CD4-positive, CD25-positive, alpha-beta regulatory T cell (primary cell): ENCODE measurements at places on chromosomes 11 and 22.

DNA sequence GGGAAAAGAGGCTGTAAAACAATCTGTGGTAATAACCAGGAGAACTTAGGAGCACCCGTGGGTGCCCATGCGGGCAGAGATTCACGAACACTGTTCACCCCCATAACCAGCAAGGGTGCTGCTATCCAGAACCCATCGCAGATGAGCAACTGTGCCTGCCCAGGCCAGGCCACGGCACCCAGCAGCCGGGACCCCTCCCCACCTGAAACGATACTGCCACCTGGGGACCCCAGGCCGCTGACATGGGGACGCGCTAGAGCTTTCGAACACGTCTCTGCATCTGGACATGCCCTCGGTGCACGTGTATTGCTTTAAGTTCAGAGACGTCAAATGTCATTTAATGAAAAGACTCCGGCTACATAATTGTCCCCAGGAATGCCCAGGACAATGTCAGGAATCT is 14.3 kb upstream of the MUC2 start:
- DNase-seq, result no peak

DNA sequence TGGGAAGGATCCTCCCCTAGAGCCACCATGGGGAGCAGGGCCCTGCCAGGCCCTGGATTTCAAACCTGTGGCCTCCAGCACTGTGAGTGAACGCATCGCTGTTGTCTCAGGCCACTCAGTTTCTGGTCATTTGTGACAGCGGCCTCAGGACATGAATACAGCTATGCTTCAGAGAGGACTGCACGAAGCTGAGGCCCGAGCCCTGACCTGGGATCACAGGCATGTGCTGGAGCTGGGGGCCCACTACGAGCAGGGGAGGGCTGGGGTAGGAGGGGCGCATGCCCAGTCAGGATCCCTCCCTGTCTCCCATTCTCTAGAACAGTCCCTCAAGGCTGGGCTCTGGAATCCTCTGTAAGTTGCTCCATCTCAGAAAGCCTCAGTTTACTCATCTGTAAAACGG is 242.1 kb downstream of the CTTN start:
- DNase-seq, result no peak

GRCh38 chr11:94532211-94532610 is 11.5 kb upstream of the FUT4 start:
- DNase-seq, result no peak

DNA sequence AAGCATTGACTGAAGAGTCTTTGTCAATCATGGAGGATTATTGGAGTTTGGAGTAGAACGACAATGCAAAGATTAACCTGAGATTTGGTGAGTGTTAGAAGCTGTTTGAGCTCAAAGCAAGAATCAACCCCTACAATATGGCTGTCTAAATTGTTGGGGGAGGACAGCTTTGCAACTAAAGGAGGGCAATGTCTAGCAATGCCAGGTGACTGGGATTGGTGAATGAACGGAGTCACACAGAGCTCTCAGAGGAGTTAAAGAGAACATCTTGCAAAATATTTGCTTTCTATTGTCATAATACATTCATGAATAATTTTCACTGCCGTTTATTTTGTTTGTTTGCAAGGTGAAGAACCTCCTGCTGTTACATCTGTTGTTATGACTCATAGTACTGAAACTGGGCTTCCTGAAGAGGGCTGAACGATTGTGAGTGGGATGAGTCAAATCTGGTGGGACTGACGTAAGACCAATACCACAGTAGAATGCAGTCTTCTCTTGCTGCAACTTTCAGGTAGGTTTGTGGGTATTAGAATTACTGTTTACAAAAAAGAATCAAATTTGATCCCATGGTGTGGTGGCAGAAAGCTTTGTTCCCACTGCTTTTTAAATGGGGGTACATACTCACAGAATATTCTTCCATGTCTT is 281.9 kb downstream of the CADM1 start:
- DNase-seq, result peak; percentile 7
